ENCODE measurements at places on chromosomes 3 and 15. TPM values are rescaled to one million over a fixed set of nuclear protein-coding genes. Genes with fewer than 3 reads are reported as not detected.

CD200R1 gene
- total RNA-seq, result 6.8 TPM

MAGEL2 gene
- not detected for total RNA-seq

SLC28A2 gene
- total RNA-seq, result not detected

GOLGA8N gene
- total RNA-seq, result 7.7 TPM

PIGB gene
- 14.0 TPM for total RNA-seq

GATM gene
- 0.86 TPM for total RNA-seq

CRABP1 gene
- total RNA-seq, result not detected

ENTPD3 gene
- total RNA-seq, result not detected

AP3B2 gene
- total RNA-seq, result not detected

ROPN1 gene
- total RNA-seq, result not detected

LHFPL4 gene
- total RNA-seq, result not detected

ISL2 gene
- 1.3 TPM for total RNA-seq

LTK gene
- total RNA-seq, result 0.13 TPM

MNS1 gene
- 0.44 TPM for total RNA-seq

NAALADL2 gene
- total RNA-seq, result not detected

WDR53 gene
- total RNA-seq, result 25.5 TPM

CLDN1 gene
- total RNA-seq, result 0.34 TPM

NECTIN3 gene
- total RNA-seq, result 4.6 TPM

SLC15A2 gene
- 3.3 TPM for total RNA-seq

PLA2G4D gene
- total RNA-seq, result not detected

GOLGA8S gene
- total RNA-seq, result 0.08 TPM

FGD5 gene
- not detected for total RNA-seq

PDZRN3 gene
- total RNA-seq, result not detected

IMPG2 gene
- total RNA-seq, result 0.05 TPM

ACAN gene
- total RNA-seq, result not detected

AVEN gene
- 16.8 TPM for total RNA-seq

TF gene
- total RNA-seq, result 0.02 TPM

ACTR8 gene
- 41.9 TPM for total RNA-seq

THSD4 gene
- total RNA-seq, result not detected

SLC2A2 gene
- total RNA-seq, result not detected

CPNE4 gene
- 0.10 TPM for total RNA-seq

DET1 gene
- total RNA-seq, result 1.4 TPM

SAMMSON gene
- not detected for total RNA-seq

BFSP2 gene
- total RNA-seq, result not detected

GLCE gene
- 2.9 TPM for total RNA-seq

ITPKA gene
- total RNA-seq, result 2.8 TPM

CCDC33 gene
- total RNA-seq, result not detected

KLHDC8B gene
- total RNA-seq, result 2.6 TPM

AHSG gene
- 0.16 TPM for total RNA-seq

SST gene
- not detected for total RNA-seq
